ENCODE measurements at places on chromosomes 1 and 21. TPM values are rescaled to one million over a fixed set of nuclear protein-coding genes. Genes with fewer than 3 reads are reported as not detected.

PADI2 gene
- total RNA-seq, result under 0.01 TPM

XPR1 gene
- total RNA-seq, result 11.8 TPM

ITLN2 gene
- total RNA-seq, result not detected

CNTN2 gene
- total RNA-seq, result not detected

FAM163A gene
- total RNA-seq, result not detected

GPATCH2 gene
- total RNA-seq, result 7.7 TPM

MLLT11 gene
- total RNA-seq, result 5.8 TPM

DRAXIN gene
- 0.17 TPM for total RNA-seq

SPRR2A gene
- not detected for total RNA-seq

ASB17 gene
- total RNA-seq, result not detected

Measured in bronchus fibroblast of lung (primary cell).